Dermis microvascular lymphatic vessel endothelial cell (primary cell): ENCODE measurements at places on chromosomes 3 and 15.

DNA sequence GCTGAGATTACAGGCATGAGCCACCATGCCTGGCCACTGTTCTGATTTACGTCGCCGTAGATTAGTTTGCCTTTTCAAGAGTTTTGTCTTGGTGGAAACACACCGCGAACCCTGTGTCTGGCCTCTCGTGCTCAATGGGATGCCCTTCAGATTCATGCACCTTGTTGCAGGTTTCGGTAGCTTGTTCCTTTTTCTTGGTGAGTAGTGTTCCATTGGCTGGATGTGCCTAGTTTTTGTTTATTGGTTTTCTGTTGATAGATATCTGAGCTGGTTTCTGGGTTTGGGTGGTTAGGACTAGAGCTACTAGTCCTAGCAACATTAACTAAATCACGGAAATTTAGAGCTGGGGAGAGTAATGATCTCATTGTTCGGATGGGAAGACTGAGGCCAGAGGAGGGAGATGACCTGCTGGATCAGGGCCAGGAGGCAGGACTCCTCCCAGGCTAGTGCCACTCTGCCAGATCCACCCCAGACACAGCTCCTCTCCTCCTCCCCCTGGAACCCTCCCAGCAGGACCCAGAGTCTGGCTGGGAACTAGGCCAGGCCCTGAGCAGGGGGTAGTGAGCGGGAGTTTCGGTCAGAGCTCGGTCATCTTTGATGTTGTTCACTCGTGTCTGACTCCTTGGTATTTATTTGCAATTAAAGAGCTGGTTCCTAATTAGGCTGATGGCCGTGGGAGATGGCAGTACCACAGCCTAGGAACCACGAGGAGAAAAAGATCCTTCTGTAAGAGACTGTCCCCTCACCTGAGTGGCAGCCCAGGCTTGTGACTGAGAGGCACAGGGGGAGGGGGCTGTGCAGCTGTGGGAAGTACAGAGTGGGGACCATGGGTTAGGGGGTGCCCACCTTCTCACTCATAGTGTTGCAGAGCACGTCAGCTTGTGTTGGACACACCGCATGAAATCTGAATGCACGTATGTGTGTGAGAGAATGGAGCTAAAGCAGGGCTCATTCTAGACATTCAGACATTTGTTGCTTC is 73.4 kb downstream of the SMAD6 start:
- DNase-seq = no peak

DNA sequence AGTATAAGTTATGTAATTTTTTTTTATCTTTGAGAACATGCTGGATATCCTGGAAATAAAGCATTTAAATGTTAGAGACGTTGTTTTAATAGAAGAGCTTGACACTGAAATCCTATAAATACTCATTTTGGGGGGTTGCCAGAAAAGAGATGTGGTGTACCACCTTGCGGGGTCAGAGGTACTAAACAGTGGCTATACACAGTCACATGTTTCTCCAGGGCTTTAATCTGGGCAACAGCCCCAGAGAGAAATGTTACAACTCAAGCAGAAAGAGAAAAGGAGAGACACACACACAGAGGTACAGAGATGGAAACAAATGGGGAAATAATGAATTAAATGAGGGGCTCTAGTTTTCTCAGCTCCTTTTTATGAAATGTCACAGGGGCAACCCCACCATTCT is 113.8 kb downstream of the SENP2 start:
- DNase-seq = no peak

DNA sequence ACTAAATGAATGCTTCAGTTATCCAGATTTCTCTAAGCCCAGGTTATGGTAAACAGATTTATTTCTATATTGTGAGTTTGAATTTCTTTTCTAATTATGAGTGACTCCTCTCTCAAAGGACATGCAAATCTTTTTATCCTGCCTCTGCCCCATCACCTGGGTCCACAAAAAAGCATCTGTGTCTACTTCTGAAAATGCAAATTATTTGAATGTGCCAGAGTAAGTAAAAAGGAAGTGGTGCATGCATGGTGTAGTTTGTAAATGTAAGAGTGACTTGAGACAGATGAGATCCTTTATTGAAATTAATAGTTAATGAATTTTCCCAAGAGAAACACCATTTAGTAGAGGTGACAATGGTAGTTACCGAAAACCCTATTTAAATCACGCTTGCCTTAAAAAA is 26.9 kb downstream of the MCTP2 start:
- no peak for DNase-seq

DNA sequence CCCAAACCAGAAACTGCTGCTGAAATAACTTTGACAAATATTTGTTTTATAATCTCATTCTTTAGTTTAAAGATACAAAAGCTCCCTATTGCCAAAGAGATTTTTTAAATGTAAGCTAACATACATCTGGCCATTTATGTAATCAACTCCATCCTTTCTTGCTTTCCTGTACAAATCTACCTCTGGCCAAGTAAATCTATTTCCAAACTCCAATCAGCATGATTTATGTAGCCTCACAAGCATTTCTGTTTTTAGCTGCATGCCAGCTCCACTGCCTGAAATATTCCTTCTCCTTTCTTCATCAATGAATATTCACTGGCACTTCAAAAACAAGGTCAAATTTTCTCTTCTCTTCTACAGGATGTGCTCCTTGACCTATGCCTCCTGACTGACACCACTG is 80.0 kb downstream of the SHOX2 start:
- no peak for DNase-seq

- DNase-seq = no peak
These were observed 317.5 kb upstream of the SGO1 start for GRCh38 chr3:20503394-20504082.

DNA sequence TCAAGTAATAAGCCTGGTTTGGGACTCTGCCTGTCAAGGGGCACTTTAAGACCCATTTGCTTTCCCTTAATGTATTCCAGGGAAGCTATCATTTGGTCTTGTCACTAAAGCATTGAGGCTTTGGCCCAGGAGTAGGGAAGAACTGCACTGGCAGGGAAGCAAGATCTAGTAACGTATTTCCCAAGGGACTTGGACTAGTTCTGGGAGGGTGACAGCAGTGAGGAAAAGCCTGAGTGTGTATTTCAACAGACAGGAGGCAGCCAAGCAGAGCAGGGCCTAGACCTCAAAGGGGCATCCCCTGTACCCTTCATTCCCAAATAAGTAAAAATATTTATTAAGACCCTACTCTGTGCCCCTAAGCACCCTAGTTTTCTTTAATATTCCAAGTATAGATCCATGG is 92.8 kb downstream of the SRGAP3 start:
- no peak for DNase-seq

GRCh38 chr15:98855067-98855814 is 152.4 kb downstream of the PGPEP1L start:
- no peak for DNase-seq

GRCh38 chr15:52509500-52510245 is 19.0 kb downstream of the MYO5A start:
- DNase-seq = no peak

DNA sequence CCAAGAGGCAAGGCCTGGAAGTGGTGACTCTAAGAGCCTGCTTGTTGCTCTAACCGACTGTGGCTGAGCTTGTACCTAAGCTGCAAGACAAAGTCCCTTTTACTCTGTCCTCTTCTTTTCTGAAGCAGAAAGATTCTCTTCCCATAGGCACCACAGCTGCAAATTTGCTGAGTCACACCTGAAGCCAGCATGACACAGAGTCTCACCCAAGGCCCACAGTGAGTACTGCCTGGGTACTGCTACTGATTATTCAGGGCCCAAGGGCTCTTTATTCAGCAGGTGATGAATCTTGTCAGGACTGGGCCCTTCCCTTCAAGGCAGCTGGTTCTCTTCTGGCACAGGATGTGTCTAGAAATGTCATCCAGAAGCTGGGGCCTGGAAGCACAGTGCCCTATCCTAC is 18.9 kb upstream of the TIGIT start:
- no peak for DNase-seq

- DNase-seq = no peak
These were observed 148.1 kb downstream of the WDR76 start for GRCh38 chr15:43974852-43975251.

GRCh38 chr3:16181361-16181760 is 6.9 kb downstream of the GALNT15 start:
- no peak for DNase-seq

DNA sequence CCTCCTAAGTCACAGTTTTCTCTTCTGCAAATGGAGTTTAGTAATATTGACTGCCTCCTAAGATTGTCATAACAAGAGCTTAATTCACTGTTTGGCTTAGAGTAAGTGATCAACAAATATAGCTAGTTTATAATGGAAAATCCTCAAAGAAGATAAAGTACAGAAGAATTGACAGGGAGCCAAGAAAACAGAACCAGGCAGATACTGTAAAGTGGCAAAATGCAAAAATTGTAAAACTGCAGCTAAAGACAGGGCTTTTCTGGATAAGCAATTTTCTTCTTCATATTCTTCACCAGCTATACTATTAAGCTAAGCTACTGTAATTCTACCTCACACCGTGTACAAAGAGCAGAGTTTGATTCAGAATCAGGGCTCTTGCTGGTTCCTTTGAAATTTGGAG is 148.6 kb downstream of the ARPP21 start:
- no peak for DNase-seq

DNA sequence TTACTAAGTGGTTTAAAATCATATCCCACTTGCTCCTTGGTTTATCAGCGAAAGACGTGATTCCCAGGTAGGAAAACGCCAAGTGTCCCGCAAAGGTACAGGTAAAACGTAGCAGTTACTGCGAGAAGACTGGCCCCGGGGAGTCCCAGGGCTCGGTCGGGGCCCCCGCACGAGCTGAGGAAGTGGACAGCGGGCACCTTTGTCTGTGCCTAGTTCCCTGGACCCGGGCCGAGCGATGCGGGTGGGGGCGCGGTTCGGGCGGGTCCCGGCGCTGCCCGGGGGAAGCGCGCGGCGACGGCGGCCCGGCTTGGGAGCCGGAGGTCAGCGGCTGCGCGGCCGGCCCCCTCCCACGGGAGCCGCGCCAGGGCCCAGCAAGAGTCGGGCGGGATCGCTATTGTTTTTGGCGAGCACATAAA is 864 bp upstream of the NEO1 start:
- no peak for DNase-seq

DNA sequence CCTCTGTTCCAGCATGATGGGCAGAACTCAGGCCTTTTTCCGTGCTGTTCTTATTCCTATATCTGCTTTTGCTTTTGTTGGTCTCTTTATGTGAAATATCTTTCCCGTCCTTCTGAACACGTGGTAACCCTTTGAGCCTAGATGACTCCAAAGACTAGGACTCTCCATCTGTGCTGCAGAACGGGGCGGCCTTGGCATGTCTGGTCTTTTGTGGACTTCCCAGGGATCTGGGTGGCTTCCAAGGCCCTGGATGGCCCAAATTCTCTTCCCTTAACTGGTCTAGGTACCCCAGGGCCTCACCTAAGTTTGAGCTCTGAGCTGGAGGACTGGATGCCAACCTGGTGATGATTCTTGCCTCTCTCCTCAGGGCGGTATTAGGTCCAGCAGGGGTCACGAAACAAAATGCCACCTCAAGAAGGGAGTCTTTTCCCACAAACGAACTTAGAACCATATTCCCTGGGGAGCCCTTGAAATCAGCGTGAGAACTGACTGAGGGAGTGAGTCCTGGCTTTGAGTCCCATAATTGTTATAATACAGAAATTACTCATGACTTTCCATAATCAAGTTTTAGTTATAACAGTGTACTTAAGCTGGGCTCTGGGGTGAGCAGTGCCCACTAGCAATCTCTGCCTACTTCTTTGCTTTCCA is 13.8 kb downstream of the TLNRD1 start:
- DNase-seq = no peak

DNA sequence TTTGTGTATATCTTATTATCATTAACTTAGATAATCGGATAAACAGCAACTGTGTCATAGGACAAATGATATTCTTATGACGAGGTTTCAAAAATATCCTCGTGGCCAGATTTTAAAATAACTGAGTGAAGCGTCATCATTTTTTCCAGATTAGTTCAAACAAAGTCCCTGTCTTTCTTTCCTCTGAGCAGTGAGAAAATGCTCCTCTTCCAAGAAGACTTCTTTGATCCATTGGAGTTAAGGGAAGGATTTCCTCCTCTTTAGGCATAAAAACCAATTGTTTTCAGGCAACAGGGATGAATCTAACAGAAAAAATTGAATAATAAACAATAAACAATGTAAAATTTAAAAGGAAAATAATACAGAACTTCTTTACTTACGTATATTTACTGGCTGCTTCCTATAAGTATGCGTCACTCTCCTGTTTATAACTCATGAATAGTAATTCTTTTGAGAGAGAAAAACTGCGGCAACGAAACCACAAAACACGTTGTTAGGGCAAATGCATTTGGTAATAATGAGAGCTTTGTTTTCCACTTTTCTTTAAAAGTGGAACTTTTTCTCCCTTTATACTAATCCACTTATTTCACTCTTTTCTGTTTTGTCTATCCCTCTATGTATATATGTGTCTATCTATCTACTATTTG is 419.4 kb upstream of the ONECUT1 start:
- no peak for DNase-seq

GRCh38 chr3:135500034-135500433 is 465.5 kb upstream of the PPP2R3A start:
- DNase-seq = no peak

DNA sequence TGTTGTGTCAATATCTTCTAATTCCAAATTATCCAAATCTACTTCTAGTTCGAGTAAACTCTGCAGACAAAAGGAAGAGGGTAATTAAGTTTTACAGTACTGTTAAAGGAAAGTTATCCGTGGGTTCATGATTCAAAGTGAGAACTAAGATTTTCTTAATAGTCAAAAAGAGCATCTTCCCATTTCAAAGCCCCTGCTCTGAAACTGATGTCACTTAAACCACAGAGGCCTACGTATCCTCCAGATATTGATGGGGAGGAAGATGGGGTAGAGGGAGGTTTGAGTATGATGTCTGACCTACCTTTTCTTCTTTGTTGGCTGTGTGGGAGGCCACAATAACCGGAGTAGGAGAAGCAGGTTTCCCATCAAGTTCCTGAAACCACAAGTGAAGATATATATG is 14.1 kb downstream of the MRPS22 start:
- DNase-seq = no peak

DNA sequence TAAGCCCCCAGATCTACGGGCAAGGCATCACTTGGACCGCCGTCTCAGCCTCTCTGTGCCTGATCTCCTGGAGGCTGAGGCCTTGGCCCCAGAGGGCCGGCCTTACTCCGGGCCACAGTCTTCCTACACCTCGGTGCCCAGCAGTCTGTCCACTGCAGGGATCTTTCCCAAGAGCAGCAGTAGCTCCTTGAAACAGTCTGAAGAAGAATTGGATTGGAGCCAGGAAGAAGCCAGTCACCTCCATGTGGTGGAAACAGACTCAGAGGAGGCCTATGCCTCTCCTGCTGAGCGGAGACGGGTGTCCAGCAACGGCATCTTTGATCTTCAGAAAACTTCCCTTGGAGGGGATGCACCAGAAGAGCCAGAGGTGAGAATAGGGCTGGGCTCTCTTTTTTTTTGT is 67.0 kb downstream of the MCTP2 start:
- no peak for DNase-seq
